ENCODE measurements at places on chromosomes 13 and 19. TPM values are rescaled to one million over a fixed set of nuclear protein-coding genes. Genes with fewer than 3 reads are reported as not detected.

Gene ZNF329
- 9.4 TPM for polyA plus RNA-seq

Gene SIAH3
- 0.03 TPM for polyA plus RNA-seq

Gene GRWD1
- 50.7 TPM for polyA plus RNA-seq

Gene ZNF527
- polyA plus RNA-seq: 10.8 TPM

Gene SLC17A7
- not detected for polyA plus RNA-seq

Gene ZNF667
- 0.14 TPM for polyA plus RNA-seq

Gene PPM1N
- polyA plus RNA-seq: 4.2 TPM

Gene SYT5
- 0.06 TPM for polyA plus RNA-seq

Gene SH2D3A
- polyA plus RNA-seq: 20.5 TPM

Gene GJA3
- polyA plus RNA-seq: 0.06 TPM

Gene FCAR
- polyA plus RNA-seq: 0.21 TPM

GRCh38 chr13:109706015-109706715 is 80.2 kb downstream of the IRS2 start:
- no peak for DNase-seq

- DNase-seq: peak; percentile 60
These were observed 16.3 kb downstream of the CILP2 start for GRCh38 chr19:19554074-19555023.

DNA sequence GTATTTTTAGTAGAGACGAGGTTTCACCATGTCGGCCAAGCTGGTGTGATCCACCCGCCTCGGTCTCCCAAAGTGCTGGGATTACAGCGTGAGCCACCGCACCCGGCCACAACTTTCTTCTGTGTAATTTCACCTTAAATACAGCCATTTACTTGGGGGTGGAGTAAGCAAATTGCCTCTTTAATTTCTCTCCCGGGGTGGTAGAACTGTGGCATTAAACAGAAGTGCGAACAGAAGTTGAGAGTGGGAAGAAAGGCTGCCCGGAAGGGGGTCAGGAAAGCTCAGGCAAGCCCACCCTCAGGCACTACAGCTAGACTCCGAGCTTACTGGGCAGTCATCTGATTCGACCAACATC is 475 bp upstream of the DNAJC15 start:
- DNase-seq: no peak

DNA sequence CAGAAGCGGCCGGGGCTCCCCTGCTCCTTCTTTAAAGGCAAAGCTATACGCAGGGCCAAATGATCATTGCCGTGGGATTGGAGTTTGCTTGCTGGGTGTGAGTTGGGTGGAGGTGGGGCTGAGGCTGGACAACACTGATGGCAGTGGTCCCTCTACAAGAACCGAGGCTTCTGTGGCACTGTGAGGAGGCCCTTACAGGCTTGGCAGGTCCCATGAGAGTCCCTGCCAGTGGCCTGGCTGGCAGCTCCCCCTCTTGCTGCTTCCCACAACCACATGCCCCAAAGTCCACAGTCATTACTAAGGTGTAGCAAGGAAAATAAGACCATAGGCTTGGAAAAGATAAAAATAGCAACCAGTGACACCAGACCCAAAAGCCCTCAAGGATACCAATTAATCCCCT is 98.4 kb downstream of the ANKRD10 start:
- DNase-seq: no peak

GRCh38 chr19:5828661-5829566 is 10.6 kb downstream of the FUT6 start:
- no peak for DNase-seq

DNA sequence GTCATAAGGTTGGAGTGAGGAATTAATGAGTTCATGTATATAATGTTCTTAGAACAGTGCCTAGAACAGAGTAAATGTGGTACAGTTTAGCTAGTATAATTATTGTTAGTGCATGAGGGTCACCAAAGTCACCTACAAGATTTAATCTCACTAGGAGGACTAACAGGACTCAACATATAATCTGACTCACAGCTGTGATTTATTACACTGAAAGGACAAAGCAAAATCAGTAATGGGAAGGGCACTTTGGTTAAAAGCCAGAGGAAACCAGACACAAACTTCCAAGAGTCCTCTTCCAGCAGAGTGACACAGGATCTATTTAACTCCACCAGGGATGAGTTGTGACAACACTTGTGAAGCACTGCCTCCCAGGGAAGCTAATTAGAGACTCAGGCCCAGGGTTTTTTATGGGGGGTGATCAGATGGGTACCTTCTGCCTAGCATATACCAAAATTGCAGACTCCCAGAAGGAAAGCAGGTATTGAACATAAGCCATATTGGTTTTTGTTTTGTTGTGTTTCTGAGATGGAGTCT is 341.2 kb upstream of the DACH1 start:
- DNase-seq: no peak

DNA sequence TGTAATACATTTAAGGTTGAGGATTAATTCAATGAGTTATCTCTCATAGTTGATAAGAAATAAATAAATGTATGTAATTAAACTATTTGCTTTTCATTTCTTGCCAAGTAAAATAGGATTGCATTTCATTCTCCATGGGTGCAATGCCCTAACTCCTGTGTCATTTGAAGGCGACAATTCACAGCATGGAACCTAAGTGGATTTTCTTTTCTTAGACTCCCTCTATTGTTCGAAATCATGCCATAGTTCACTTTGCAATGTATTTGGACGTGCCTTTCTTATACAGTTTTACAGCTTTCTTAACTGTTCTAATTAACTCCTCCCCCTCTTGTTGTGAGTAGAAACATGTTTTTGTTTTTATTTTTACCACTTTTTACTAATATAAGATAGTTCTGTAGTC is 263.0 kb downstream of the B3GLCT start:
- DNase-seq: no peak

DNA sequence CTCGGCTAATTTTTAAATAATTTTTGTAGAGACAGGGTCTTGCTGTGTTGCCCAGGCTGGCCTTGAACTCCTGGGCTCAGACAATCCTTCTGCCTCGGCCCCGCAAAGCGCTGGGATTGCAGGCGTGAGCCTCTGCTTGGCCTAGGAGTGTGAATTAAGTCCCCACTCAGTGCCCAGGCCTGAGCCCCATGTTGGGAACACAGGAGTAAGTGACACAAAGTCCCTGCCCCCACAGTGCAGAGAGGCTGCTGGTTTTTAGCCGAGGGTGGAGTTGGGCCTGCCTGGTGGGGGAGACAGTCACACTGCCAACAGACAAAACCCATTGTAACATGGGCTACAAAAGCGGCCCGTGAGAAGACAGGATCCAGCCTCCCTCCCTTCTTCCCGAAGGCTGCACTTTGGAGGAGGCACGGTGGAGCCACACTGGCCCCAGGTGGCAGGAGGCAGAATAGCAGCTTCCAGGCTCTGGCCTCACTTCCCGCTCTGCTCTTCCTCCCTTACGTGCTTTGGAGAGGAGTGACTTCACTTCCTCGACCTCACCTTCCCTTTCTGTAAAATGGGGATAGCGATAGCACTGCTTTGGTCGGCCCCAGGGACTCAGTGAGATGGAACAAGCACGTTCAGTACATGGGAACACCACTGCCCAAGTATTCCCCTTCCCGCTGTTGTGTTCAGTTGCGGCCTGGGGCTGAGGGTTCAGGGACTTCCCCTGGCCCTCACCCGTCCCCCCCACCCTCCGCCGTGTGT is 15.2 kb upstream of the EHD2 start:
- DNase-seq: peak; percentile 64

DNA sequence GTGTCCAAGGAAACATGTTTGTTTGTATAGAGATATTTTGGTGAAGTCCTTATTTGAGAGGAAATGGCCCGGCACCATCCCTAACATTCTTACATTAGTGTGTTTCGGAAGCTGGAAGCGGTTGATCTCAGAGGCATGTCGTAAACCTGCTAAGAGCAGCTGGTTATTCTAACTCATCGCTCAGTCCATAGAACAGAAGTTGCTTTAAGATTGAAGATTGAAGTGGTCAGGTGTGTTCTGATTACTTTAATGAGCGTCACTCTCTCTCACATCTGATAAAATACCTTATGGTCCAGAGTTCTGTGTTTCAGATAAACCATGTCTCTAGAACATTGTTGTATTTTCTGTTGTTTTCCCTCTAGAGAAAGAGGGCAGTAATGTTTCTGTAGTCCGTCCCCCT is 60.2 kb upstream of the FLT1 start:
- no peak for DNase-seq

DNA sequence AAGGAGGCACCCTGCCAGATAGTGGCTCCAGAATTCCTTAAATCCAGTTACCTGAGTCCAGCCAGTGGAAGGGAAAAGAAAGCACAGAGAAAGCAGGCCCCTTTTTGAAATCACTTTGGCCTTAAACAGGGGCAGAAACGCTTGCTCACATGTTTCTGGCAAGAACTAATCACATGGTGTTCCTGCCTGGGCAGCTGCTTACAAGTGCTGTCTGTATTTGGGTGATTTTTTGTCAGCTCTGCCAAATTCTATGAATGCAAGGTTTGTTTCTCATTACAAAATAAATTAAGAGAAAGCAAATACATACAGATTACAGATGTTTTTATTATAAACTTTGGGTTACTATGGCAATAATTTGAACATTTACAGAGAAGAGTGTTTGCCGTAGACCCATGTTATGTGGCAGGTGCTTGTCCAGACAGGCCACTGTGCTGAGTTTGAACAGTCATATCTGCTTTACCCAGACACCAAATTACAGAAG is 1237.8 kb downstream of the SLITRK5 start:
- no peak for DNase-seq

- no peak for DNase-seq
These were observed 2425.1 kb upstream of the PCDH20 start for GRCh38 chr13:63840551-63841421.

DNA sequence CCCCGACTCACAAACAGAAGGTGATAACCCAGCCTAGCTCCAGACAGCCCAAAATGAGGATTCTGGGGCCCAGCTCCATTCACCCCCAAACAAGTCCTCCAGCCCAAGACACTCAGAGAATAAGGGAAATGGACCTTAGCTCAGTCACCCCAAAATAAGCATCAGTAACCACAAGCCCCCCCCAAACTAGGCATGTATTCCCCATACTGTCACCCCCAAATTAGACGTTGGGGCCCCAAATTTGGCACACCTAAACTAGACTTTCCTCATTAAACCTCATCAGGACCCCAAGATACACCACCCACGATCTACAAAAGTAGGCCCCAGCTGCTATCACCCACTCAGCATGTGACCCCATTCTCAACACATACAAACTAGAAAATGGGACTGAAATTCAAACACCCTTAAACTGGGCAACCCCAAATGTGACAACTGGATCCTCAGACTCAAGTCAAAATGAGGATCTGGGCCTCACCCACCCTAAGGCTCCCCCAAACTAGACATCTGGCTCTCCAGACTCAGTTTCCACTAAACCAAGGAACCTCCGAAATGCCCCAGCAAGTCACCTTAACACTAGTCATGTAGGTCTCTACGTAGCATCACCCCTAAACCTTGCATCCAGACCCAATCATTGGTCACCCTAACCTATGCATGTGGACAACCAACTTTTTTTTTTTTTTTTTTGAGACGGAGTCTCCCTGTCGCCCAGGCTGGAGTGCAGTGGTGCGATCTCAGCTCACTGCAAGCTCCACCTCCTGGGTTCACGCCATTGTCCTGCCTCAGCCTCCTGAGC is 13.4 kb upstream of the ERFL start:
- no peak for DNase-seq

GRCh38 chr13:76848596-76848995 is 37.6 kb downstream of the KCTD12 start:
- DNase-seq: no peak

DNA sequence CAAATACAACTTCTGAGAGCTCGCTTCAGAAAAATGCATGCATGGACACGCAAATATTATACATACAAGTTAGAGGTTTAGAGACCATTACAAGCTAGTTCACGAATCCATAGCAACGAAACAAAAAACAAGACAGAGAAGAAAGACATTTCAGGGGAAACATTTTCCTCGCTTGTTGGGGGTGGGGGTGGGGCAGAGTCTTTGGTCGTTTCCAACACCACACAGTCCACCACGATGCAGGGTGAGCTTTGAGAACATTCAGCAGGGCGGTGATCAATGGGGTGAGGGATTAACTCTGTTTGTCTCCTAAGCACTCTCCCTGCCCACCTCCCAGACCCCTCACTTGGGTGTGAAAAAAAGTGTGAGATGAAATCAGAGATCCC is 651 bp downstream of the OXGR1 start:
- DNase-seq: no peak

DNA sequence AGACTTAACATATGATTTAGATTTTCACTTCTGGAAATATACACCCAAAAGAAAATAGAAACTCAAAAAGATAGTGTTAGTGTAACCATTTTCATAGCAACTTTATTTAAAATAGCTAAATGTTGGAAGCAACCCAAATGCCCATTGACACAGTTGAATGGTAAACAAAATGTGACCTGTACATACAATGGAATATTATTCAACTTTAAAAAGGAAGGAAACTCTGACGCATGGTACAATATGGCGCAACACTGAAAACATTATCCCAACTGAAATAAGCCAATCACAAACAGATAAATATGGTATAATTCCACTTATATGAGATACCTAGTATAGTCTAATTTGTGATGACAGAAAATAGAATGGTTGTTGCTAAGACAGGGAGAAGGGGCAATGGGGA is 1456.1 kb upstream of the MIR17HG start:
- no peak for DNase-seq

DNA sequence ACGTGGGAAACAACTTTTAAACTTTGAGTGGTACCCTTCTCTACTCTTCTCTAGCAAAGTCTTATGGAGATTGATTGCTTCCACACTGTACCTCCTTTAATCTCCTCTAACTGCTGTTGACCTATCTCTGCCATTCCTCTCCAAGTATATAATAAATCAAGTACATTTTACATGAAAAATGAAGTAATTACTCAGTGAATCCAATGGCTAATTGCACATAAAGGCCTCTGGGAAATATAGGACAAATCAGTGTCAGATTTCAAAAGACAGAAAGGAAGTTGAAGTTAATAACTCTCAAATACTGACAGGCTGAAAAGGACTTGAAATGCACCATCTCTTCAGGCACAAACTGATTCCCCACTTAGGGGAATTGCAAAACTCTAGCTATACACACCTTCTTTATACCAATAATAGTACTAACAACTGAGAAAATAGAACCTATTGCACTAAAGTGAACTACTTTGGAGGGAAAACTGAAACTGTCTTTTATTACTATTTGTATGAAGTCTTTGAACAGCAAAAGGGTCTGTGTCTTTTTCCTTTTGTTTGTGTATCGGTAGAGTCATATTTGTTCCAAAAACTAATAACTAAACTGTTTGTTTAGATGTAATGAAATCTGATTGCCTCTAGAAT is 701.1 kb downstream of the PCDH9 start:
- DNase-seq: no peak

DNA sequence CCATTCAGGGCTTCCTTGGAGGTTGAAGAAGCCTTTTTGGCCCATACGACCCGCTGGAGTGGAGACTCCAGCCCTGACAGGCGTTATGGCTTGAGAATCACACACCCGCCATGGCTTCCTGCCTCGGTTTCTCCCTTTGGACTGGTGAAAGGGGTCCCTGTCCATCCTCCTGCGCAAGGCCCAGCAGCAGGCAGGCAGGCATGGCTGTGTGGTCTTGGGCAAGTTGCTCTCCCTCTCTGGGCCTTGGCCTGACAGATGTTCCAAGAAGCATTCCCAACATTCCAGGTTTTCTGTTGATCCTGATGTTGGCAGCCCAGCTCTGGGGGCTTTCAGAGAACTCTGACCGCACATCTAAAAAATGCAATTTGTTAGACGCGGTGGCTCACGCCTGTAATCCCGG is 8.1 kb downstream of the PTPRS start:
- DNase-seq: no peak

- no peak for DNase-seq
These were observed 731 bp downstream of the MAG start for GRCh38 chr19:35292421-35293362.
